ENCODE measurements at places on chromosomes 16 and 17.

GRCh38 chr16:622920-623280 is 7.9 kb upstream of the WFIKKN1 start:
- no peak for ATAC-seq

DNA sequence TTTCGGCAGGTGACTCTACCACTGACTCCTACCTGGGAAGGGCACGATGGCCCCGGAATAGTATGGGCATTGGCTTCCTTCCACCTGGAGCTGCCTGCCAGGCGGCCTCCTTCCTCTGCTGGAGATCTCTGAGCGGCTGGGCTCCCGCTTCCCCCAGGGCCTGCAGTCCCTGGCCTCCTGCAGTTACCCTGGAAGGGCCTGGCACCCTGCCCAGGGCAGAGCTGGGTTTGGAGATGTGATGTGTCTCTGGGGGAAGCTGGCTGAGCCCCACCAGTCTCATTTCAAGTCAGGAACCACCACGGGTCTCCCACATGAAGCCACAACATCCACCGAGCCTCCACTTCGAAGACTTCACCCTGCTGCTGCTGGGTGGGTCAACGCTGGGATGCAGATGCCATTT is 97.9 kb downstream of the IRF8 start:
- no peak for ATAC-seq

- ATAC-seq: no peak
These were observed 18.8 kb downstream of the B9D1 start for GRCh38 chr17:19343671-19344151.

- peak; percentile 57 for ATAC-seq
These were observed at the start of gene ACSM5 for GRCh38 chr16:20409398-20410120. Gene ACSM5 (plus strand): TSS chr16:20409534. CDS start chr16:20411485, 1,951 bp downstream.

DNA sequence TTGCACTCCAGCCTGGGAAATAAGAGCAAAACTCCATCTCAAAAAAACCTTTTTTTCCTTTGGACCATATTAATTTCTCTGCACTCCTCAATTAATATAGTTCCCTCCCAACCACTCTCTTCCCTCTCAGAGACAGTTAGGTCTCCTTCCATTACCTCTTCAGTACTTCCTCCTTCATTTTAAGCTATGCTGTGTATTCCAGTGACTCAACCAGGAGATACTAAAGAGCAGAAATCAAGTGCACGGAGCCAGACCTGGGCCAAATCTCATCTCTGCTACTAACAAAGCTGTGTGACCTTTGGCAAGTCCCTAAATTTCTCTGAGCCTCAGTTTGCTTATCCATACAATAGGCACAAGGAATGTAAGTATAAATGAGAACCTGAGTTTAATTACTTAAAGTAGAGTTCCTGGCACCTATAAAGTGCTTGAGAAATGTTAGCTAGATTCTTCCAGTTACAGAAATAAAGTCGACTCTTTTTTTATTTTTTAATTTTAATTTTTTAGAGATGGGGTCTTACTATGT is 8.5 kb downstream of the PECAM1 start:
- ATAC-seq: no peak

DNA sequence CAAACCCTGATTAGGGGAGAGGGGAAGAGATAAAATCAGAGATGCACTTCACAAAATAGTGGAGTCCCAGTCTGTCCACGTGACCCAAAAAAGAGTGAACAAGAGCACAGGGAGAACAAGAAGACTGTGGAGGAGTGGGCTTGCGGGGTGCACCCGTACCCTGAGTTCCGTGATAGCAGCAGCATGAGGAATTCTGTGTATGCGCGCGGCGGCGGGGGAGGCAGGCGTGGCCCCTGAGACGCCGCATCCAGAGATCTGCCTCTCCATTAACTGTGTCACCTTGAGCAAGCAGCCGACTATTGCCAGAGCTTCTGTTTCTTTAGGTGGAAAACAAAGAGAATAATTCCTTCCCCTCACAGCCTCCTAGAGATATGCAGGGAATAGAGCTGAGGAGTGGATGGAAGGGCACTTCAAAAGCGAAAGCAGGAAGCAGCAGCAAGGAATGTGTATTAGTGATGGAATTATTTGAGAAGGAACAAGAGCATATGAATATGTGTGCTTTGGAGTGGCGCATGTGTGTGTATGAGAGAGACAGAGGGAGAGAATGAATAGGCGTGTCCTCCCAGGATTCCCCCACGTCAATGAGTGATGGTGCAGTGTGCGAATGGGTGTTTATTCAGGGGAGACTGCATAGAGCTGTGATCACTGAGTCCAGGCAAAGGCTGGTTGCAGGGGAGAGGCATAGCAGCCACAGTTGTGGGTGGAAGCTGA is 10.4 kb upstream of the SOX9 start:
- no peak for ATAC-seq

- no peak for ATAC-seq
These were observed 394.0 kb downstream of the KCNJ2 start for GRCh38 chr17:70563281-70563820.

DNA sequence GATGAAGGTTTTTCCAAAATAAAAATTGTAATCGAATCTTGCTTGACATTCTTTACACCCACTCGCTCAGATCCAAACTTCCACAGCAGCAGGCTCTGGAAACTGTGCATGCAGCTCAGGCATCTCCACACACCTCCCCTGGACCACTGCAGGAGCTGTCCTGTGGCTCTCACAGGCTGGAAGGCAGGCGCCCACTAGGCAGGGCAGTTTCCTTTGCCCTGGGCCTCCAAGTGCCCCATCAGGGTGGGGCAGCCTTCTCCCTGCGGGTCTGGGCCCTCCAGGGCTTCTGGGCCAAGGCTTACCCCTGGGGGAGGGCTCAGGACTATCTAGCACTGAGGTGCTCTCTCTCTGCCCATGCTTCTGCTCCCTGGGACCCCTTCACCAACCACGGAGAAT is 114.5 kb upstream of the RPL38 start:
- no peak for ATAC-seq

Data from gastroesophageal sphincter (tissue), 4 donors.